ENCODE measurements at places on chromosomes 12 and 14.

DNA sequence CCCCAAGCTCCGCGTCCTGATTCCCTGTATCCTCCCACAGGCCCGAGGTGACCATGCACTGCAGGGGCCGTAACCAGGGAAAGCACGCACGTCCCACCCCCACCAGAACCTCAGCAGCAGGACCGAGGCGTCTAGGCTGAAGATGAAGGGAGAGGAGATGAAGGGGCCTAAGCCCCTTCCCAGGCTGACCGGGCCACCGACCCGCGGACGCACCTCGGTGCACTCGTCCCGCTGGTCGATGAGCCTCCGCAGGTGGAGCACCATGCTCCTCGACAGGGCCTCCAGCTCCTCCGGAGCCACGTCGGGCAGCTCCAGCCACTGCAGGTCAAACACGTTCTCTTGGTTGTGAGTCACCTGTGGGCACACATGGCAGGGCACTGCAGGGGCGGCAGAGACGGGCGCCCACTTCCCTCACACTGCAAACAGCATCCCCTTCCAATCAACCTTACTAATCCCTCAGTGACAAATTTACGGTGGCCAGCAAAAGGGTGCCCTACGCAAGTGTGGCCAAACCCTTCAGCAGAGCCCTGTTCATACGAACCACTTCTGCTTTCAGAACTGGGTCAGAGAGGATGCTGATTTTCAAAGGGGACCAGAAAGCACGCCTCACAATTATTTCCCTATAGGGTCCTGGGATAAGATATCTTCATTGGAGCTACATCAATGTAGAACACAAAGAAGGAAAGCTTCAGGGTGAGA lies 77.8 kb downstream of the CCDC88C start:
- no peak for DNase-seq

GRCh38 chr12:93572712-93573551 lies 457 bp downstream of the SOCS2 start:
- no peak for DNase-seq

- DNase-seq, result no peak
Observed at GRCh38 chr14:63475761-63476160, 67.4 kb downstream of the PPP2R5E start.

DNA sequence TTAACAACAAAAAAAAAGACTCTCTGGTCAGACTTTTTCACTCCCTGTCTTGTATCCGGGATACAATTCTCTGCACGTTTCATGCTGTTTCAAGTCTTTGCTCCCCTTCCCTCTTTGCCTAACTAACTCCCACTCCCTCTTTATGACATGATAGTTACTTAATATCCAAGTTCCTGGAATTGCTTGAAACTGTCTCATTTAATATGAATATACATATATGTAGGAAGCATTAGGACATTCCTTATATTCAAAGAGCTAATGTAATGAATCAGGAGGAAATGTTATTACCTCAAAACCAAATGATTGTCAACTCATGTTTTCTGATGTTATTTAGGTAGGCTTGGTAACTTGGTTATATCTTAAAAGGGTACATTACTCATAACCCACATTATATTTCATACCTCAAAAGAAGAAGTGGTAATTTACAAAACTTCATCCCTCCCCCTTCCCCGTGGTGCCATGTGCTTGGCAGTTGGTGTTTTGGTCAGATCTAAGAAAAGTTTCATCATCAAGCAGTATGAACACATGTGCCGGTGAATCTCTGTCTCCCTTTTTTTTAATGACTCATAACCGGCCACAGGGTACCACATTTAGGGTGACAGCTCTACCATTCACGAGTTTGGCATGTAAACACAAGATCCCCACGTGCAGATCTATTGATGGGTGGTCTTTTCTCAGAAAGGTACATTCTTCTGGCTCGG lies 56.5 kb downstream of the HCAR2 start:
- DNase-seq, result no peak

GRCh38 chr12:75635606-75636444 lies 124.4 kb upstream of the KRR1 start:
- DNase-seq, result no peak

DNA sequence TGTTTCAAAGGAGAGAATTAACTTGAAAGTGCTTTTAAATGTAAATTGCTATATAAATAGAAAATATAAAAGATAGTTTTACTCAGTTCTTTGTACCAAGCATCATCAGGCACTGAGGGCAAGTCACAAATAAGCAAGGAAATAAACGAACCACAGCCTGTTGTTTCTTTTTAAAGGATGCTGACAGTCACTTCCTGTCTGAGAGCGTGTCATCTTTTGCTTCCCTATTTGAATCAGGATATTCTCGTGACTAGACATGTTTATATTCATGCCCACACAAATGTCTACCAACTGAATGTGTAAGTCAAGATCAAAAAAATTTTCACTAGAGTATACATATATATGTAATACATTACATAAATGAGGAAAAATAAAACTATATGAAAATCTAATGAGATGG lies 31.4 kb upstream of the SLC2A13 start:
- no peak for DNase-seq

DNA sequence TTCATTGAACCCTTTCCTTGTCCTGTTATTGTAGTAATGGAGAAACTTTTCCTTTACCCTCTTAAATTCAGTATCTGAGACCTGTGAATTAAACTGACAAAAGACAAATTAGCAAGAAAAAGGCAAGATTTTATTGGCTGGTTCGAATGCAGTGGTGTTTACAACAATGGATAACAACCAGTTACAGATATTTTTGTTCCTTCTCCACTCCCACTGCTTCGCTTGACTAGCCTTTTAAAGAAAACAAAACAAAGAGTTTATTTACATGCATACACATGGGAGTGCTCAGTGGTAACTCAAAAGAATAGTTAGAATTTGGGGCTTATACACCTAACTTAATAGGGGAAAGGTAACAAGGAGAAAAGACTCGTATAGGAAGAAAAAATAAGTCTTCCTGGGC lies 37.0 kb upstream of the HECTD1 start:
- no peak for DNase-seq

DNA sequence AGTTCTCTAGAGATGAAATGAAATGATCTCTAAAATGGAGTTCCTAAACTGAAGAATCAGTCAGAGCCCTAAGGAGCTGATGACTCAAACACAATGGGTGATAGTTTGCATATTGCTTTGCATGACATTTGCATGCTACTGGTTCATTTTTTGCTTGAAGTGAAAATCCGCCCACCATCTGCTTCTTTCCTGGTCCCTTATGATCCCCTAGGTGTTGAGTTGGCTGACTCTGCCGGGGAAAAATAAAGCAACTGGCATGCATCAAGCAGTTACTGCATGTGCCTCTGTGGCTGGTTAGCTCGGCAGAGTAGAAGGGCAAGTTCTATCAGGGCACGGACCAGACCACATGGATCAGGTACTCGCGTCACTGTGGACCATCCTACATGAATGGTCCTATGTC lies 151.1 kb downstream of the PPM1H start:
- no peak for DNase-seq

GRCh38 chr14:61531465-61532122 lies 163.7 kb upstream of the HIF1A start:
- no peak for DNase-seq

DNA sequence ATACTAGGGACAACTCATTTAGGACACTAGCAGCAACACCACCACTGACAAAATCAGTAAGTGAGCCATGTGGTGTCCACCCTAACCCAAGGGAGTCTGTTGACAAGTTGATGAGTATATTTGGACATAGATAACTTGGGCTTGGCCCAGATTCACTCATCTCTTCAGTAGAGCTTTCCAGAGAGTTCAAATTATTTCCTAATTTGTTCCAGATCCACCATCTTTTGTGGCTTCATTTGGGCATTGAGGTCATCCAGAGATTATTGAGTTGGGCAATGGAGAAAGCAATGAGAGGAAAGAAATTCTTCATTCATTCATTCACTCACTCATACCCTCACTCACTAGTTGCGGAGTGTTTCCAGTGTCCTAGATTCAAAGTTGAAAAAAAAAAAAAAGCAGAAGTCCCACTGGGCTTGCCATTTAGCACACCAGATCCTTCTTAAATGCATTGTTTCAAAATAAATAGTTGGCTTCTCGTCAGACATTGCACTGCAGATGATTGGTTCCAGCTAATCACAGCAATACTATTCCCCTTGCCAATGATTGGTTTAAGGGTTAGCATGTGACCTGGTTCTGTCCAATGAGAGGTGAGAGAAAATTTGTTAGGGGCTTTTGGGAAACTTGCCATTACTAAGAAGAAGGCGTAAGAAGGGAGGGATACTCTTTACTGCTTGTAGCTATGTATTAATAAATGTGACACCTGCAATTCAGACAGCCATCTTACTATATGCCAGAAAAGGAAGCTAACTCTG lies 31.8 kb upstream of the WSCD2 start:
- DNase-seq, result no peak

GRCh38 chr12:32208355-32208754 lies 101.7 kb downstream of the BICD1 start:
- no peak for DNase-seq

Measured in stimulated activated CD4-positive, alpha-beta T cell treated with anti-CD3 and anti-CD28 coated beads, Interleukin-1b, Interleukin-23, amount 100 ng/mL, for 1 hour (primary cell).